ENCODE measurements at places on chromosomes 3 and 15.
A peak's percentile ranks its signal among the peaks of the same experiment; 100 is the strongest.

GRCh38 chr3:100590114-100590839 lies 19.1 kb upstream of the ADGRG7 start:
- peak; percentile 10 for DNase-seq

- DNase-seq, result no peak
Measured at GRCh38 chr3:184335291-184335660, 2.1 kb upstream of the FAM131A start.

- DNase-seq, result no peak
Measured at GRCh38 chr3:145719114-145719513, 441.9 kb downstream of the PLOD2 start.

GRCh38 chr3:112405845-112406244 lies 72.9 kb downstream of the CD200 start:
- no peak for DNase-seq

DNA sequence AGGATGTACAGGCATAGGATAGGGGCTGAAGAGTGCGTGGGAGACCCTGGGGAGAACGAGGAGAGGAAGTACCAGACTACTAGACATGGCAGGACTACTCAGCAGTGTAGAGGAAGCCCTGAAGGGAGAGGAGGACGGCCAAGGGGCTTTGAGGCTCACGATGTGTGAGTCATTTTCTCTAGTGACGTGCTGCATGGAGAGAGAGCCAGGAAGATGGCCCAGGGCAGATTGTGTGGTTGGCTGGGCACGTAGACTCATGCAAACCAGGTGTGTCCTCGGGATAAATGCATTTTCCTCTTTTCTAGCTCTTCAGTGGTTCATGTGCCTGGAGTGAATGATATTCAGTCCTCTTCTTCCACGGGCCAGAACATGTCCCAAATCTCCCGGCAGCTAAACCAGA lies 115.0 kb upstream of the ABHD17C start:
- DNase-seq, result no peak
